ENCODE measurements at places on chromosomes 13 and 19.

- DNase-seq: peak; percentile 88
Observed at GRCh38 chr19:18417250-18418028, 1.8 kb upstream of the SSBP4 start.

- DNase-seq: peak; percentile 77
Observed at GRCh38 chr13:98454389-98454881, 122.5 kb downstream of the STK24 start.

DNA sequence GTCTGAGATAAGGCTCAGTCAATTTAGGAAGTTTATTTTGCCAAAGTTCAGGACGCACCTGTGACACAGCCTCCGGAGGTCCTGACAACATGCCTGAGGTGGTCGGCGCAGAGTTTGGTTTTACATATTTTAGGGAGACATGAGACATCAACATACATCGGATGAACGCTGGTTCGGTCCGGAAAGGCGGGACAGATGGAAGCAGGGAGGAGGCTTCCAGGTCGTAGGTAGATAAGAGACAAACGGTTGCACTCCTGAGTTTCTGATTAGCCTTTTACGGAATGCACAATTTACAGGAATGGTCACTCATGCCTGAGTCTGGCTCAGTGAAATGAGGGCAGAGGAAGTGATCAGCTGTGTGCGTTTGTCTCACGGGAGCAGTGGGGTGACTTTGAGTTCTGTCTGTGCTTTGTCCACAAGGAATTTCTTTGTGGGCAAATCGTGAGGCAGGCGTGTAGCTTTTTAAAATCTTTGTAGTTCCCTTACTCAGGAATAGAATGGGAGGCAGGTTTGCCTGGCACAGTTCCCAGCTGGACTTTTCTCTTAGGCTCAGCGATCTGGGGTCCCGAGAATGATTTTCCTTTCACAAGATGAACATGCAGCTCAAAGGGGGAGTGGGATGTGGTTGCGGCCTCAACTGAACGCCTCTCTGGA, 36.2 kb downstream of the C13orf46 start:
- peak; percentile 56 for DNase-seq

DNA sequence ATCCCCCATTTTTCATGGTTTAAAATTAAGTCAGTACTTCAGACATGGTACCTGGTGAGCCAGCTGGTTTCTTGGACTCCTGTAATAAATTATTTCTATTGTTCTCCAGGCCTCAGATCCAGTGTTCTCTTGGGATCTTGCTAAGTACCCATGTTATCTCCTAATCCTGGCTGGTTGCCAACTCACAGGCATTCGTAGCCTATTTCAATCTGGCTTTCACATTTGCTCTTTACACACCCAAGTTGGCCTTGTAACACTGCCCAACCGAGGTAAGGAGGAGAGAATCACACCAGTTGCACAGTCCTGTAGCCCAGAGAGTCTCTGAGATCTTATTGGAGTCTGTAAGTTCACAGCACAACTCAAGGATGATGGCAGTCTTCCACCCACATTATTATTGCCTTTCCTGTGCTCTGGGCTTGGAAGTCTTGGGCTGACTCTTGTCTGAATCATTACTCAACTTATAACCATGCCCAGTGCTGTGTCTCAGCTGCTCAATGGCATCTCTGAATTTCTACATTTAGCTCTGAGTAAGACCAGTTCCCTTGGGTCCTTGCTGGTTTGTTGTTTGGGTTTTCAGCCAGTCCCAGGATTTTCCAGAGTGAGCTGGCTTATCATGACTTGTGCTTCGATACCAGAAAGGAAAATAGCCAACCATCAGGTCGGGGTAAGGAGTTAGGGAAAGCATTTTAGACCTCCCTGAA, 76.6 kb upstream of the KLF12 start:
- DNase-seq: peak; percentile 81

DNA sequence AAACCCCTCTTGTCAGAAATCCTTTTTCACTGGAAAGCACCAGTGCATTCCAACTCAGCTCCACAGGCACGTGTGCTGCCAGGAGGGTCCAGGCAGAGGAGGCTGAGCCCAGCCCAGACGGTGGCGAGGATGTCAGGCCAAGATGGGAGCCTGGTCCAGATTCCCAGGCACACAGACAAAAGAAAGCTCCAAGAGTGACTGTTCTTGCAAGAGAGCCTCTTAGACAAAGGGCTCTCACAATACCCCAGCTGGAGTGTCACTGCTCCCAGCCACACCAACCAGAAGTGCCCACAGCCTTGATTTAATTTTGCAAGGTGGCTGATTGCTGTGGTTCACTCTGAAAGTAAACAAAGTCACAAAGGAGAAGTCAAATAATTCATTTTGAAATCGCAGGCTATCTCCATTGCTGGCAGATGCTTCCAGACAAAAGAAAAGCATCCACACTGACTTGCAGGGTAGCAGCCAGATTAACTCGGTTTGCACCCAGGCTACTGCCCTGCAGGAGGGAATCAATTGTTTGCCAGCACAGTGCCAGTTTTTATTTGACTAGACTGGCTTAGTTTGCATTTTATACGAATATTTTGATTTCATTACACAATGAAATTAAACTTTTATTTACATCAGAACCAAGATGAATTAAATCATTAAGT, 95.1 kb downstream of the RAB20 start:
- no peak for DNase-seq

DNA sequence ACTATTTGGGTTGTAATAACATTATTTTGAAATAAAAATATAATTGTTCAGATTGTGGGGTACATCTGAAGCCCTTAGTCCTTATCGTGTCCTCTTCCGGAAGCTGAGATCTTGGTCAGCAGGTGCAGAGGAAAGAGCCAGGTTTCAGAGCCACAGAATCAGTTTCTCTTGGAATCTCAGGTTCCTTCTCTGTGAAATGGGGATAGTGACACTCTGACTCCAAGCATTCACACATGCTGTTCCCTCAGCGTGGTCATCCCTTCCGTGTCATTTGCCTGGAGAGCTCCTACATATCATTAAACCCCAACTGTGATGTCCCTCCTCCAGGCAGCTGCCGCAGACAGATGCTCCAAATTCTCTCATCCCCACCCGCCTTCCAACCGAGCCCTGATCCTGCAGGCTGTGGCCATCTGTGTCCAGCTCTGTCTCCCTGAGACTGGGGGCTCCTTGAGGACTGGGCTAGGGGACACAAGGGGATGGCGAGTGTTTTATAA, 59.8 kb downstream of the AP1M1 start:
- DNase-seq: no peak

GRCh38 chr13:73055813-73056564, 2.8 kb upstream of the KLF5 start:
- DNase-seq: peak; percentile 92

DNA sequence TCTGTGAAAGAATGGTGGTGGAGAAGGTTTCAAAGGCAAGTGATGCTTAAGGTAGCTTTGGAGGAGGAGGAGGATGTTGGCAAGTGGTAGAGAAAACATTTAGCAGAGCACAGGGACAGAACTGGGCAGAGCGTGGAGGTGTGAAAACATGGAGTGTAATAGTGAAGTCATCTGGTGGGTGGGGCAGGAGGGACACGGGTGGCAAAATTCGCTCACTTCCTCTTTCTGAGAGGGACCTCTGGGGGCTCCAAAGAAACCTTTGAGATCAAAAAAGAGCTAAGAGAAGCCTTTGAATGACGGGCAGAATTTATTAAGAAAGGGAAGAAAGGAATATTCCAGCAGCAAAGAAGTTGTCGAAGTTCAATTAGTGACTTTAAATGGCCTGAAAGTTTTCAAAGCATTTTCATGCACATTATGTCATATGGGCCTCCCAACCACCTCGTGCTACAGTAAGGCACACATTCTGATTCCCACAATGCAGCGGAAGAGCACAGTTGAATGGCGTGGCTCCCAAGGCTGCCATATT, 82.8 kb downstream of the STARD13 start:
- no peak for DNase-seq

DNA sequence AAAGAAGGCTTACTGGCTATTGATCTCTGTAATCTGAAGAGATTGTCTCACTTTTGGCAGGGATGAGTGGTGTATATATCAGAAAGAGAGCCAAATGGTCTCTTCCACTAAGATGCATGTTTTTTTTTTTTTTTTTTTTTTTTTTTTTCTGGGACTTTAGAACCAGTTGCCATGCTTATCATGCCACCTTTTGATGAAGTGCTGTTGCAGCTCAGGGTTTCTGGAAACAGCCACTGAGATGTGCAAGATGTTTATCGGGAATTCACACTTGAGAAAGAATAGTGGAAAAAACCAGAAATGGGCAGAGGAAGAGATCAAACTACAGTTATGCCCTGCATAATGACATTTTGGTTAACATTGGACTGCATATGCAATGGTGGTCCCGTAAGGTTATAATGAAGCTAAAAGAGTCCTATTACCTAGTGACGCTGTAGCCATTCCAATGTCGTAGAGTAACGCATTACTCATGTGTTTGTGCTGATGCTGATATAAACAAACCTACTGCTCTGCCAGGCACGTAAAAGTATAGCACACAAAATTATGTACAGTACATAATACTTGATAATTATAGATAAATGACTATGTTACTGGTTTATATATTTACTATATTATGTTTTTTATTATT, 121.0 kb downstream of the KLF5 start:
- DNase-seq: peak; percentile 31

DNA sequence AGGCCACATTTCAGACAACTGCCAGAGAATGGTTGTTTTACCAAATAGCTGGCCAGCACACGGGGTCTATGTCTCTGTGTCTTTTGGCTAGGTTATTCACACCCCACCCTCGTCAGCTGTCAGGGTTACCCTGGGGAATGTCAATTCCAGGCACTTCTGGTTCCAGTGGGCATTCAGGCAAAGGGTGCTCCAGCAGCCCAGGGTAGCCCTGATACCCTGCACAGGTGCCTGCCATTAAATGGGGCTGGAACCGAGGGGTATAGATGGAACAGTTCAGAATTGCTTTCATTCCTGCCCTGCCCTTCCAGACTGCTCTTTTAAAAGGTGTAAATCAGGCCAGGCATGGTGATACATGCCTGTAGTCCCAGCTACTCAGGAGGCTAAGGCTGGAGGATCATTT, 43.2 kb upstream of the HOMER3 start:
- DNase-seq: no peak

DNA sequence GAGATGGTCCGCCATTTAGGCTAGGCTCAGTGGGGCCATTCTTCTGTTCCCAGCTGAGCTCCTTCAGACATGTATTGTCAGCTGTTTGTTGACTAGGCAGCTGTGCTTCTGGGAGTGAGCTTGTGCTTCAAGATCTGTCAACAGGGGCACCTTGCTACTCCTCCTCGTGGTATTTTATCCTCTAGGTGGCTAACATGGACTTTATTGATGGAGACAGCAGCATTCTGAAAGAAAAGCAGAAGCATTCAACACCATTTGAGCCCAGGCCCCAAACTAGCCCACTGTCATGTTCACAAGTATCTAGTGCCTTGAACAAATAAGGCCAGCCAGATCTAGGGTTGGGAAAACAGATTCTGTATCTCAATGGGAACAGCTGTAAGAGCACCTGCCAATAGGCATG, 65.9 kb downstream of the ZNF429 start:
- DNase-seq: no peak

DNA sequence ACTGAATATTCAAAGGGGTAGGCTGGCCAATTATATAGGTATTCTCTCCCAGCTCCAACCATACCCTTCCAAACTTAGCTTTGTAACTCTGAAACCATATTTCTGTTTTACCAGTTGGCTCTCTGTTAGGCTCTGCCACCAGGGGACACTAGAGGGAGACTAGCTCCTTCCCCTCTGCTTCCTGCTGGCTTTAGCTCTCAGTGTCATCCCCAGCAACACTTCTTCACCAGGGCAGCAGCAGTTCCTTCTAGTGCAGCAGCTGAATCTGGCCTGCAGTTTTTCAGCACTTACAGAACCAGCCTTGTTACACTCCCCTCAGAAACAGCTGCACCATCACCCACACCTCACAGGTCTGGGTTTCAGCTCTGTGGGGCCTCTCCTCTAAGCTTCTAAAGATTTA, 51.0 kb upstream of the DOCK9 start:
- DNase-seq: no peak

DNA sequence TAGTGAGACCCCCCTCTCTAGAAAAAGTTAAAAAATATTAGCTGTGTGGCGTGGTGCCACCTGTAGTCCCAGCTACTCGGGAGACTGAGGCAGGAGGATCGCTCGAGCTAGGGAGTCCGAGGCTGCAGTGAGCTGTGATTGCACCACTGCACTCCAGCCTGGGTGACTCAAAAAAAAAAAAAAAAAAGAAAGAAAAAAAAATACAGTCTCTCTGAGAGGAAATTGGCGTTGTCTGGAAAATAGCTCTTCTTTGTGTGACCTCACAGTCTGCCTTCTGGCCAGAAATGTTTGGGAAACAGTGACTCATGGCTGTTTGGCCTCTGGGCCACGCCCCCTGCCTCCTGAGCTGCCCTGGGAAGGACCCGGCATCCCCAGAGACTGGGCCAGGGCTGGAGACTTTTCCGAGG, 10.7 kb downstream of the MARCHF2 start:
- peak; percentile 97 for DNase-seq

- no peak for DNase-seq
Observed at GRCh38 chr19:38900743-38901190, 998 bp downstream of the NFKBIB start.

- peak; percentile 69 for DNase-seq
Observed at GRCh38 chr13:110912651-110913051, 2.2 kb downstream of the ANKRD10 start.

DNA sequence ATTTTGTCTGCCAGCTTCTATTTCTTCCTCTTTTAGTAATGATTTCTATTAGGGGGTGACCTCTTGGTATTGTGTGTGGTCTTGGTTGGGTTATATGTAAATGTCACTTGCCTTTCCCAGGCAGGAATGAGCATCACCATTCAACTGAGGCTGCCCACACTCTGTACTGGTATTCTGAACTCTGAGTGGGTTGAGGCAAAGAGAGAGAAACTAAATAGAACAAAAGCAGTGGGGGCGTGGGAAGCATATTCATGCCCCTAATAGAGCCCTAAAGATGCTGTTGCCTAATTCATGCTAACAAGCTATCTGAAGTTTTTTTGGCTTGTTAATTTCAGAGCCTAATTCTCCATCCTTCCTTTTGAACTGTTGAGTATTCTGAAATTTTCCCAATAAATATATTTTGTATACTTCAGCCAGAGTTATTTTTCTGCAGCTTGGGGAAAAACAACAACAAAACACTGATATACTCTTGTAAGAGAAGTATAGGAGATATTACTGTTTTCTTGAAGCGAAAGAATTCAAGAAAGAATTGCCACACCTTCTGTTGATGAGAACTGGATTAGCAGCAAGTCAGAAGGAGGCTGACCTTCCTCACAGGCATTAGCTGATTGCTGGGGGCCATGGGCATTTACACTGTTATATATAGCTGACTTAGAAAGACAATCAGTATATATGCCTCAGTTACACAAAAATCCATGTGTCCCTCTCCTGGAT, 315.8 kb upstream of the KLF12 start:
- DNase-seq: no peak

GRCh38 chr19:4174895-4175668, 7.3 kb downstream of the SIRT6 start:
- no peak for DNase-seq

Data from astrocyte of the hippocampus (primary cell).